ENCODE measurements at places on chromosomes 13 and 19.

DNA sequence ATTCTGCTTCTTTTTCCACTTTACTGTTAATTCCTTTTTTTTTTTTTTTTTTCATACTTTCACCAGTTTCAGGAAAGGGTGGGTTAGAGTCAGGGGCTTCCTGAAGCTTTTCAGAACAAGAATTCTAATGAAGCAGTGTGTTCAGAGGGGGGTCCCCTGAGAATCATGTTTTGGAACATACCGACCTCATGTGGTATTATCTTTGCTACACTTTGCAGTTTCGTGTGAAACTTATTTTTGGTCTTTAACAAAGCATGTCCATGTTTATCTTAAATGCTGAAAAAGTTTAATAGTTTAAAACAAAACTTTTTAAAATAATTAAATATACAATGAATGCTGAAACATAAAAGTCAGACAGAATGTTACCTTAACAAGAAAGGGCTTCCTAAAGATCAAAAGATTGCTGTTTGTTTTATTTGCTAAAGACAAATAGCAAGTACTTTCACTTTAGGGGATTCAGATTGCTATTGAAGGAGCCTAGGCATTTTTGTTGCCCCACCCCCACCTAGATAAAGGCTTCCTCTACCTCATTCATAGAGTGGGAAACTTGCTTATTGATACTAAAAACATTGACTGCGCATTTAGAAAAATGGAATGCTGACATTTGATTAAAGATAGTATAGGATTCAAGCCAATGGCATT is 21.1 kb upstream of the POMP start:
- no peaks in the 10 kb centered on the region for H3K36me3 ChIP-seq
- peaks cover 3% of the 10 kb centered on the region for H3K4me1 ChIP-seq
- DNase-seq: no peak
- H3K4me3 ChIP-seq: no peak overlapping the region
- no peak overlapping the region for H3K27ac ChIP-seq

DNA sequence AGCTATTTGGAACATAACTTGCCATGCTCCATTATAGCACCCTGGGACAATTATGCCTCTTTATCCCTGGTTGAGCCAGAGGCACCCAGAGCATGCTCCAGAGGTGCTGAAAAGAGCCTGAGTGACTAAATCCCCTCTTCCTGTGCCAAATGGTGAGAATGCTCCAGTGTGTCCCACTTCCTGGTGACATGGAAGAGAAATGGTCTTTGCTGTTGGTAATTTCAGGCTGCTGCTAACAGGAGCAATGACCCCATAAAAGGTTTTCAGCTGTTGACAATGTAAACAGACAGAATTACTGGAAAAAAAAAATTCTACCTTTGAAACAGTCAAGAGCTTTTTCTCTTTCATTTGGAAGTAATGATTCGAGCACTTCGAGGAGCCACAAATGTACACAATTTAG is 341.8 kb downstream of the FGF9 start:
- no peak for DNase-seq
- no peaks in the 10 kb centered on the region for H3K27me3 ChIP-seq
- no peaks in the 10 kb centered on the region for H3K36me3 ChIP-seq
- no peak overlapping the region for H3K27ac ChIP-seq

GRCh38 chr13:39888865-39889810 is 233.7 kb downstream of the COG6 start:
- no peak for DNase-seq
- peak overlapping the region; percentile 91 for H3K27ac ChIP-seq
- no peaks in the 10 kb centered on the region for H3K27me3 ChIP-seq
- no peak overlapping the region for H3K4me3 ChIP-seq

DNA sequence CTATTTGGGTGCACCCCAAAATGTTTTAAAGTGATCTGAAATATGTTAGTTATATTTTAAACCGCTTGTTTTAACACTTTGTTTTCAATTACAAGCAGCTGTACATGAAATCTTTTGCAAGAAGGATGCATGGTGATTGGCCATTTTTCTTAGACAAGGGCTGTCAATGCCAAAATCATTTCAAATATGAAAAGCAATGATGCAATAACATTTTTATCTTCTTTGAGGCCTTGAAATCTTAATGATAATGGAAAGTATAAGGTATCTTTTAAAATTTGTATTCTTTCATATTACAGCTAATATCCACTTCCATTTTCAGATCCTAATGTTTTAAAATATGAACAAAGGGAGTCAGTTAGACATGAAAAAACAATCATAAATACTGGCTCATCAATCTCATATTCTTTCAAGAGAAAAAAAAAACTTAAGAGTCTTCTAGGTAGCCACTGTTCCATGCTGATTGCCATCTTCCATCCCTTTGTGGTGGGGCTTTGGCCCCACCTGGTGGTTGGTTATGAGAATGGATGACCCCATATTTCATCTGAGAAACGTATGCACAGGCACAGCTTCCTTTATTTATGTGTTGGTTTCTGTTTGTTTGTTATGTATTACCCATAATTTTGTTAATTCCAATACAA is 330.3 kb upstream of the MIR17HG start:
- no peaks in the 10 kb centered on the region for H3K36me3 ChIP-seq
- no peaks in the 10 kb centered on the region for H3K27me3 ChIP-seq
- no peak overlapping the region for H3K4me3 ChIP-seq
- no peak overlapping the region for H3K27ac ChIP-seq

GRCh38 chr19:2986951-2987524 is 9.7 kb downstream of the TLE6 start:
- no peaks in the 10 kb centered on the region for H3K36me3 ChIP-seq
- H3K4me3 ChIP-seq: peak overlapping the region; percentile 76
- H3K4me1 ChIP-seq: peaks cover 27% of the 10 kb centered on the region
- H3K27me3 ChIP-seq: peaks cover 63% of the 10 kb centered on the region
- peak overlapping the region; percentile 92 for H3K27ac ChIP-seq
- DNase-seq: peak; percentile 69

- H3K27ac ChIP-seq: no peak overlapping the region
- DNase-seq: no peak
- H3K36me3 ChIP-seq: peaks cover 10% of the 10 kb centered on the region
- H3K4me1 ChIP-seq: peaks cover 24% of the 10 kb centered on the region
- no peaks in the 10 kb centered on the region for H3K27me3 ChIP-seq
- H3K4me3 ChIP-seq: no peak overlapping the region
Measured at GRCh38 chr19:55311797-55312196, 13.3 kb downstream of the TMEM150B start.

DNA sequence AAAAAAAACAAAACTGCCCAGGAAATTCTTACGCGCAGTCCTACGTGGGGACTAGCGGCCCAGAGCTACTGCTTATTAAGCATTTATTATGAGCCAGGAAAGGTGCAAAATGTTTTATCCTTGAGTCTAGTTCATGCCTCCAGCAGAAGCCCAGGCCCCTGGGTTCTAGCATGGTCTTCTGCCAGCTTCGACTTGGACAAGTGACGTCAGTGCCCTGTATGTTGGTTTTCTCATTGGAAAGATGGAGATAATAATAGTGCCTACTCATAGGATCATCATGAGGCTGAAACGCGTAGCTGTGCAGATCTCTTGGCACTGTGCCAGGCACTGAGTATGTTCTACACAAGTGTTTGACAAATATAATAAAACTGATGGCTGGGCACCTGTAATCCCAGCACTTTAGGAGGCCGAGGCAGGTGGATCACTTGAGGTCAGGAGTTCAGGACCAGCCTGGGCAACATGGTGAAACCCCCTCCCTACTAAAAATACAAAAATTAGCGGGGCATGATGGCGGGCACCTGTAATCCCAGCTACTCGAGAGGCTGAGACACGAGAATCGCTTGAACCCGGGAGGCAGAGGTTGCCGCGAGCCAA is 12.4 kb upstream of the SULT2B1 start:
- no peak overlapping the region for H3K4me3 ChIP-seq
- peaks cover 4% of the 10 kb centered on the region for H3K4me1 ChIP-seq
- H3K27ac ChIP-seq: no peak overlapping the region
- no peaks in the 10 kb centered on the region for H3K36me3 ChIP-seq
- DNase-seq: no peak

DNA sequence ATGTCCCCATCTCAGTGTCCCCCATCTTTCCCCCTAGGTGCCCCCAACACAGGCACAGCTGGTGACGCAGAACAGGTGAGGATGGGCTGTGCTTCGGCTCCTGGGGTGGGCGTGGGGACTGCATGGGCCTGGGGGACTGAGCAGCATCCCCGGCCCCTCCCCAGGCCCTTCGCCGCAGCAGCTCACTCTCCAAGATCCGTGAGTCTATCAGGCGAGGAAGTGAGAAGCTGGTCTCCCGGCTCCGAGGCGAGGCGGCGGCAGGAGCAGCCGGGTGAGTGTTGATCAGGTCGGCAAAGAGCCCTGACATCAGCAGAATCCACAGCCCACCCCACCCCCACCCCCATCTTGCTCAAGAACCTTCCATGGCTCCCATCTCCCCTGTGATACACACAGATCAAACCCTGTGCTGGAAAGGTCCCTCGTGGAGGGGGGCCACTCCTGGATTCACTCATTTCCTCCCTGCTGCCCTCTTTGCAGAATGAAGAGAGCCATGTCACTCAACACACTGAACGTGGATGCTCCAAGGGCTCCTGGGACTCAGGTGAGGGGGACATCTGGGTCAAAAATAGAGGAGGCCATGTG is 10.0 kb downstream of the KLC3 start:
- no peaks in the 10 kb centered on the region for H3K4me1 ChIP-seq
- H3K27ac ChIP-seq: no peak overlapping the region
- peaks cover 8% of the 10 kb centered on the region for H3K36me3 ChIP-seq
- H3K4me3 ChIP-seq: no peak overlapping the region
- DNase-seq: no peak

GRCh38 chr19:50797781-50798658 is 7.8 kb downstream of the ACP4 start:
- no peak overlapping the region for H3K27ac ChIP-seq
- peaks cover 17% of the 10 kb centered on the region for H3K27me3 ChIP-seq
- peaks cover 27% of the 10 kb centered on the region for H3K4me1 ChIP-seq

- H3K4me3 ChIP-seq: no peak overlapping the region
- H3K36me3 ChIP-seq: peaks cover 11% of the 10 kb centered on the region
- no peaks in the 10 kb centered on the region for H3K27me3 ChIP-seq
- no peak for DNase-seq
Measured at GRCh38 chr13:74077375-74077774, 56.8 kb downstream of the KLF12 start.
